ENCODE measurements at places on chromosomes 6 and 20. TPM values are rescaled to one million over a fixed set of nuclear protein-coding genes. Genes with fewer than 3 reads are reported as not detected.

GRCh38 chr6:3535033-3535775 is 78.4 kb upstream of the SLC22A23 start:
- H3K27ac ChIP-seq: no peak overlapping the region
- no peaks in the 10 kb centered on the region for H3K36me3 ChIP-seq
- no peak for DNase-seq
- H3K4me1 ChIP-seq: no peaks in the 10 kb centered on the region
- H3K27me3 ChIP-seq: peaks cover 6% of the 10 kb centered on the region
- H3K4me3 ChIP-seq: no peak overlapping the region

- H3K36me3 ChIP-seq: no peaks in the 10 kb centered on the region
- no peak overlapping the region for H3K27ac ChIP-seq
- no peak overlapping the region for H3K4me3 ChIP-seq
- H3K4me1 ChIP-seq: no peaks in the 10 kb centered on the region
- no peak for DNase-seq
Observed at GRCh38 chr6:110517034-110517433, 40.6 kb upstream of the SLC22A16 start.

DNA sequence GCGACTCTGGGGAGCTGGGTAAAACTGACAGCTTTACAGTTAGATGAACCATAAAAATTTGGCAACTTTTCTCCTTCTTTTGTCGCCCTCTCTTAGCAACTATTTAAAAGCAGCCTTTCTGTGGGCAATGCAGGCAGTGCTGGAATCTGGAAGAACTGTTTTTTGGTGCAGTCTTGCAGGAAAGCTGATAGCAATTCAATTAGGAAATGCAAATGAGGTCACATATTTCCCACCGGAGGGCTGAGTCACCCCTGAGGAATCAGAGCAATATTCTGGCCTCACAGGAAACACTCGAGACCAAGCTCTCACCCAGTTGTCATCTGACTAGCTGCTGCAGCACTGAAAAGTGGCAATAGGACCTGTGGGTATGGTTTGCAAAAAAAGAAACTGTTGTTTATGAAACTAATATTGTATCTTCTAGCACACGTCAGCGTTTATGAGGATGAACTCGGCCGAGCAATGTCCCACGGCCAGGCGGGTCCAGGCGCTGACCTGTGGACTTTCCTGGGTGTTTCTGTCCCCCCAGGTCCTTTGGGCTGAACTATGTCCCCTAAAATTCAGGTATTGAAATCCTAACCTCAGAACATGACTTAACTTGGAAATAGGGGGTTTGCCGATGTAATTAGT is 312.3 kb downstream of the TAF4 start:
- no peak overlapping the region for H3K4me3 ChIP-seq
- no peak for DNase-seq
- H3K36me3 ChIP-seq: no peaks in the 10 kb centered on the region
- H3K27me3 ChIP-seq: no peaks in the 10 kb centered on the region

The TAP1 gene
- total RNA-seq: 191 TPM

- peaks cover 12% of the 10 kb centered on the region for H3K4me1 ChIP-seq
- no peaks in the 10 kb centered on the region for H3K36me3 ChIP-seq
- no peak overlapping the region for H3K27ac ChIP-seq
- H3K4me3 ChIP-seq: no peak overlapping the region
- H3K27me3 ChIP-seq: peaks cover 4% of the 10 kb centered on the region
- DNase-seq: peak; percentile 49
Observed at GRCh38 chr20:17878912-17879602, 89.5 kb downstream of the SNX5 start.

Data from activated CD4-positive, alpha-beta T cell treated with anti-CD3 and anti-CD28 coated beads for 36 hours (primary cell).